ENCODE measurements at places on chromosomes 6 and 20.

DNA sequence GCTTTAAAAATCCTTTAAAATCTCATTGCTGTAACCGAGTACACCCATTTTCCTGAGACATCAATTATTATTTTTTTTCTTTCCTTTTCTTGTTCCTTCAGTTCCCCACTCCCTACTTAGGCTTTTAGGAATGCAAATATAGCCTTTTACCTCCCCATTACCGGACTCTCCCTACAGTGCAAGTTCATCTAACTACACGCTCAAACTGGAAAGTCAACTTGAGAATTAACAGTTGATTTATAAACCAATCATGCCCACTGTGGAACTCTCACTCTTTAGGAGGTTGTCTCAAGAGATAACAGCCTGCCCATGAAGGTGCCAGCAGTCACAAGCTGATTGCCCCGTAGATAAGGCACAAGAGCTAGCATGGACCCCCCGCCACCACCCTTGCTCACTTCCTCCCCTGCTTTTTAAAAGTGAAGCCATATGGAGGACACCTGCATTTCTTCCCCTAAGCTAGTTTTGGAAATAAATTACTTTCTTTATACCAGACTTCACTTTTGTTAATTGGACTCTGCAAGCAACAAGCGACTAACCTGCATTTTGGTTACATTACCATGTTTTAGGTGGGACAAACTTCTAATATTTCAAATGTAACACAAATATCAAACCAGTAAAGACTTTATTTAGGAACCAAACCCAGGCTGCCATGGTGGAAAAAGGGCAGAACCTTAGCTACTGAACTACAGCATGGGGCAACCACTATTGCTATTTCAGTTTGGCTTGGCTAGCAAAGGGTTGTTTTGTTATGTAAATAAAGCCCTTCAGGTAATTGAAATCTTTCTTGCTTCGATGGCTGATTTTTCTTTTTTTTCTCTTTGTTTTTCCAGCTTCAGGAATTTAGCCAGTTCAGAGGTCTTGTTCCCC lies 34.9 kb downstream of the UBD start:
- DNase-seq: no peak

GRCh38 chr6:95365454-95365853 lies 211.9 kb upstream of the MANEA start:
- no peak for DNase-seq

- DNase-seq: no peak
These were observed 50.7 kb downstream of the CLIC5 start for GRCh38 chr6:45965007-45965406.

DNA sequence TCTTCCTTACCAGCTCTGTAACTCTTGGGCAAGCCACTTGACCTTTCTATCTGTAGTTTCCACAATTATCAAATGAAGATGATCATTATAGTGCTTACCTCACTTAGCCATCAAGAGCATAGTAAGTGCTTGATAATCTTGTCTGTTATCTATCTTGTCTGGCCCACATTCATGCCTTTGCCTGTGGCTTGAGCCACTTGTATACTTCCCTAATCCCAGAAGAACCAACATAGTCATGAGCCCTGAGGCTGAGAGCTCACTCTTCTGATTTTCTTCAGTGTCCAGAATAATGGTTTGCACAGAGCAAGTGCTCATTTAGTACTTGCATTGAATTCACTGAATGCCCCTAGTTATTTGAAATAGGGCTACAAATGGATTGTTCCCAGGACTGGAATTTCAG lies 108.2 kb downstream of the SASH1 start:
- DNase-seq: no peak

DNA sequence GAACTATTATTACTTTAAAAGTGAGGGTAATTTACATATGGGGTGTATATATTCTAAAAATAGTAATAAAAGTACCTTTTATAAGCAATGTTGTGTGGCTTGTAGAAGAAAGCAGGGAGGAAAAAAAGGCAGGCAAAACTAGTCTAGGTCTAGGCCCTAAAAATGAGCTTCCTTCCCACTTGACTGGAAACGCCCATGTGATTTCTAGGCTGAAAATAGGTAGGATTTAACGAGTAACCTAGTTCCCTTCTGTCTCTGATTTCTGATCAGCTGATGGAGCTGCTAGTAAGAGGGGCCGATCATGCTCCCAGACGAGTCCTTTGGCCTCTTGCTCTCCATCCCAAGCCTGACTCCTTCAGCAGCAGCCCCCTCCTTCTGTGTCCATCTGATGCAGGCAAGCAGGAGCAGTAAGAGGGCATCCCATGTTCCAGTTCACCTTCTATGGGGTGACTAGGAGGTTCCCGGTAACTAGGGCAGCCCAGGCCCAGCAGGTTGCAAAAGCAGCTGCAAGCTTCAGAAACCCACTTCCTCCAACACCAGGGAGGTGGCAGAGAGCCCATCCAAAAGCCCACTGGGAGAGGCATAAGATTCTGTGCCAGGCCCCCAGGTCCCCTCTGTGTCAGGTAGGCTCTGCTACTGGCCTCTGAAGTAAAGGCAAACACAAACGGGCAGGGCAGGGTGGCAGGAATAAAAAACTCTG lies 24.4 kb downstream of the TBC1D20 start:
- DNase-seq: no peak

DNA sequence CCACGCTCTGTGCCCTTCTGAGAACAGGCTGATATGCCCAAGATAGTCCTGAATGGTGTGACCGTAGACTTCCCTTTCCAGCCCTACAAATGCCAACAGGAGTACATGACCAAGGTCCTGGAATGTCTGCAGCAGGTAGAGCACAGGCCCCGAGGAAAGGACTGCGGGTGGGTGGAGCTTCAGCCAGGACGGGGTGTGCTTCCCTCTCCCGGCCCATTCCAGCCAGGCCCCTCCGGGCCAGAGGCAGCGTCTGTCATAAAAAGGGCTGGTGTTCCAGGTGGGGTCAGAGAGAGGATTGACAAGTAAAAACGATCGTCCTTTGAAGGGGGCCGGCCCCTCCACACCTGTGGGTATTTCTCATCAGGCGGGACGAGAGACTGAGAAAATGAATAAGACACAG lies 1.3 kb downstream of the RTEL1 start:
- no peak for DNase-seq

DNA sequence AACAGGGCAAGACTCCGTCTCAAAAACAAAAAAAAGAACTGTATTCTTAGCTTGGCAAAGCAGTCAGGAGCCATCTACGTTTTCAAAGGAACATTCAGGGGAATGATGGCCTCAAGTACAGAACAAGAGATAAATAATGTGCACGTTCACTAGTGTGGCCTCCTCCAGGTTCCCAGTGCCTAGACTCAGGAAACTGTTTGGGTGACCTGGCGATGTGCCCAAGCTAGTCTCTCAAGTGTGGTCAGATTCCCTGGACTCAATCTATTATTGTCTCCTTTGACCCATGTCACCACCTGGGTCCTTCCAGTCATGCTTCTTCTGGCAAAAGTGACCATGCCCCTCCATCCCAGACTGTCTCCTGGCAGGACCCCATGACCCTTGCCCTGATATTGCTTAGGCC lies 23.7 kb downstream of the TRAF3IP2 start:
- DNase-seq: no peak

GRCh38 chr20:53210931-53211330 lies 238.8 kb downstream of the TSHZ2 start:
- DNase-seq: no peak

GRCh38 chr6:164015088-164015484 lies 600.6 kb downstream of the QKI start:
- no peak for DNase-seq
